ENCODE measurements at places on chromosomes 4 and X.

- no peak for DNase-seq
Measured at GRCh38 chr4:71231129-71232055, 107.4 kb upstream of the SLC4A4 start.

DNA sequence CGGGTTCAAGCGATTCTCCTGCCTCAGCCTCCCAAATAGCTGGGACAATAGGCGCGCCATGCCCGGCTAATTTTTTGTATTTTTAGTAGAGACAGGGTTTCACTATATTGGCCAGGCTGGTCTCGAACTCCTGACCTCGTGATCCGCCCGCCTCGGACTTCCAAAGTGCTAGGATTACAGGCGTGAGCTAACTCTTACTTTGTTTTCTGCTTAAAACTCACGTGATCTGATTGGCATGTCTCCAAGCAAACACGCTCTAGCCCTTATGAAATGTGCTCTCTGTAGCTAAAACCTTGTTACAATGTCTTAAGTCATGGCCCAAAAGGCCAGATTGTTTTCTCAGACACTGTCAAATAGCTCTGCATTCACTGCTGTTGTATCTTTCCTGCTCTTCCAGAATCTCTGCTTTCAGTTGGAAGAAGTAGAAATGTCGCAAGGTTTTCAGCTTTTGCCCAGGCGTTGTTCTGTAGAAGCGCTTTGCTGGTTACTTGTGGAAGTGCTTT is 39.7 kb upstream of the OGT start:
- DNase-seq: no peak

- no peak for DNase-seq
Measured at GRCh38 chr4:6719611-6720179, 3.7 kb downstream of the BLOC1S4 start.

DNA sequence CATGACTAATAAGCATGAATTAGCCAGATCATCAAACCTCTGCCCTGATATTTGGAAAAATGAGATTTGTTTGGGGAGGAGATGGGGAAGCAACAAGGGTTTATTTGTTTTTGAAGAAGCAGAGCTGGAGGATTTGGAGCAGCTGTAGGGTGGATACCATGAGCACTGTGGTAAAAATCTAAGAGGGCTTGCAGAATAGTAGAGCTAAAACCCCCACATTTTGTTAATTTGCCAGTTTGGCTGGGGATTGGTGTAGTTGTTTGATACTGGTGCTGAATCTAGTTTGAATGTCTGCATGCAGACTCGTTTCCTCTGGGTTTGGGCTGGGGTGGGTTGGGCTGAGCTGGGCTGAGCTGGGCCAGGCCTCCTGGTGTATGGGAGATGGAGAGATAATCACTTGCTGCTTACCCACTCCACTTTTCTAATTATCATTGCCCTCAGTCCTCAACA is 43.7 kb downstream of the SMAD1 start:
- DNase-seq: no peak

DNA sequence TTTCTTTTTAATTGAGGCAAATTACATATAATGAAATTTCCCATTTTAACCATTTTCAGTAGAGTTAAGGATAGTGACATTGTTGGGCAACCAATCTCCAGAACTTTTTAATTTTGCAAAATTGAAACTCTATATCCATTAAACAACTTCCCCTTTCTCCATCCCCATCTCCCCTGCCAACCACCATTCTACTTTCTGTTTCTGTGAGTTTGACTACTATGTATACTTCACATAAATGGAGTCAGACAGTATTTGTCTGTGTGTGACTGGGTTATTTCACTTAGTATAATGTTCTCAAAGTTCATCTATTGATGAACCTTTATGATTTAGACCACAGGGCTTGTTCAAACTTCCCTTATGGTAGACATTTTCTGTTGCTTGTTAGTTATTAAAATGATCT is 364.5 kb upstream of the MAD2L1 start:
- no peak for DNase-seq

GRCh38 chrX:6890544-6891261 is 256.8 kb upstream of the STS start:
- DNase-seq: no peak

GRCh38 chrX:110315551-110315950 is 2.3 kb downstream of the AMMECR1 start:
- DNase-seq: no peak

DNA sequence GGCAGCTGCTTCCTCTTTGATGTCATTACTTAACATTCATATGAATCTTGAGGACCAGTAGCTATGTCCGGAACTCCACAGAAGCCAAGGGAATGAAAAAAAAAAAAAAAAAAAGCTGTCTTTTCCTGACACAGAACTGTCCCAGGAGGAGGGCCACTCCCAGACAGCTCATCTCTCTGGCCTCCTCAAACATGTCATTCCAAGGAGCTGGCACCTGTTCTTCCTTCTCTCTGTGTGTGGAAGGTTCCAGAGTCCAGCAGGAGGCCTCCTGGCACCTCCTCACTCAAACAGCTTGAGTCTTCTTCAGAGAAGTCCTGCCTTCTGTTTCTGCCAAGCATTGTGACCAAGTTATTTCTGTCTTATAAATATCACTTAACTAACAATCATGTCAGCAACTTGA is 458.5 kb downstream of the AFF2 start:
- DNase-seq: no peak

- no peak for DNase-seq
Measured at GRCh38 chrX:15856222-15856587, 1.6 kb upstream of the AP1S2 start.

DNA sequence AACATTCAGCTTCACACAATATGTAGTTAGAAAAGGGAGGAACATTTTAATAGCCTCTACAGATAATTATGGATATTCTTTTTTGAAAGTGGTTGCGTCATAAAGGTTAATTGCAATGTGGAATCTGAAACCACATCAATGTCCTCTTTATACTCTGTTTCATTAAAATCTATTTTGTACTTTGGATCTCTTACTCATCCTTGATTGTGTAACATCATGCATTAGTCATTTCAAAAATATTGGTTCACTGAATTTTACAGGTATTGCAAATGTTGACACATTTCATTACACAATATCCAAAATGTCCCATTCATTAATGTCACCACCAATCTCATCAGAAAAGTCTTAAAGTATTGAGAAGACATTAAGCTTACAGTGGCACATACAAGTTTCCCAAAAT is 62.7 kb upstream of the USP9X start:
- no peak for DNase-seq

DNA sequence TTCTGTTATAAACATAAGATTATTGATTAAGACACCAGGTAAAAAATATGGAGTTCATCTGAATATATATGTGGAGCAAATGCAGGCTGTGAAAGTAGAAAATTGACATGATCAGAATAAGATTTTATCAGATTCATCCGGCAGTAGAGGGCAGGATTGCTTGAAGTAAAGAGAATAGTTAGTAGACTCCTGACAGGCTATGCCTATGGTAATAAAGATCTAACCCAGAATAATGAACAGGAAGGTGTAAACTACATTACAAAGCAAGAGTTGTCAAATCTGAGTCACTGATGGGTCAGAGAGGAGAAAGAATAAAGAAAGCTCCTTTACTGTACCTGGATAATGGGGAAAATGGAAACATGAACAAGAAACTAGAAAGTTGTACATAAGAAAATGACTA is 20.8 kb upstream of the TMEM184C start:
- DNase-seq: no peak

All from esophagus squamous epithelium (tissue), 5 donors.